HTR-8/SVneo (cell line): ENCODE measurements at places on chromosomes 3 and 15.

GRCh38 chr15:48644827-48645557, 517 bp downstream of the FBN1 start:
- no peak for DNase-seq

DNA sequence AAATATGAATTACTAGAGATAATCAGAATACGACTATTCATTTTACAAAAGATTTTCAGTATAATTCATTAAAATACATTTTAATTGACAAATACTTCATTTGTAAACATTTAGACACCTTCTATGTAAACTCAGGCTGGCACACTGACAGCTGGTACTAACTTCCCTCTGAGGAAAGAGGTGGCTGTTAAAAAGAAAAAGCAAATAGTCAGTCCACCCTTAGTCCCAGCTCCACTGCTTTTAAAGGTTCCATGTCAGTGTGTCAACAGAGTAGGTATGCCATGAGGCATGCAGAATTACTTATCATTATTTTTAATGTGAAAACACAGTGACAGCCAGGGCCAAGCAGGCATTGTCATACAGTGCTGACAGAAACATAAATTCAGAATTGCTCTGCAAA, 16.1 kb downstream of the TM6SF1 start:
- DNase-seq, result no peak

DNA sequence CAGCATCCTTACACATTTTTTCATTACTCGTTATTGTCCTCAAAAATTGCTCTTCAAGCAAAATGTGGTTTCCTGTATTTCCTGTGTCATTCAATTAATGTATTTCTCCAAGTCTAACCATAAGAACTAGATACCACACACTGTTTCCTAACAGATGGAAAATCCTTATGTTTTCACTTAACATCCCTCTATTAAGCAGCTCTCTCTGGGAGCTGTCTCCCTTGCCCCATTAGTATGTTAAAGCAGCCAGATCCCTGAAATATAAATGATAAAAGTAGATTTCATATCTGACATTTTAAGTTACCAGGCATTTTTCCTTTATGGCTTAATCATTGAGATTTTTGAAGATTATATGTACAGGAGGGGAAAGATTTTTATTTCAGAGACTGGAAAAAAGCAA, 15.9 kb downstream of the PFN2 start:
- no peak for DNase-seq

- DNase-seq, result peak; percentile 45
These were observed 78.1 kb upstream of the LMOD3 start for GRCh38 chr3:69200384-69201068.

DNA sequence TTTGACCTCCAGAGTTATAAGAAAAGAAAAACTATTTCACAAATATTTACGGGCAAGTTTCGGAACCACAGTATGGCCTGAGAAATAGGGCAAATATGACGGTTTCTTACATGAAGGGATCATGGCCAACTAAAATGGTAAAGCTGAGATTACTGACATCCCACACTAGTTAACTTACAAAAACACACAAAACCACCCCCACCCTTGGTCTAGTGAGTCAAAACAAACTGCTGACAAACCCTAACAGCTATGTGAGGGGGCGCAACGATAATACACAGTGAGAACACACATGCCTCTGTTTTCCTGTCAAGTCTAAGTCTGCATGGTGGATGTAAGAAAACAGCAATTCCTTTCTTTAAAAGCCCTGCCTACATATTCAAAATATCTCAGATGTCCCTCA, 32.3 kb downstream of the CBLB start:
- DNase-seq, result peak; percentile 14
